Body of pancreas (tissue), 4 donors: ENCODE measurements at places on chromosomes 4 and X. TPM values are rescaled to one million over a fixed set of nuclear protein-coding genes. Genes with fewer than 3 reads are reported as not detected.

- no peaks in the 10 kb centered on the region for H3K27me3 ChIP-seq
- H3K4me3 ChIP-seq = no peak overlapping the region
- H3K27ac ChIP-seq = no peak overlapping the region
- H3K36me3 ChIP-seq = no peaks in the 10 kb centered on the region
- DNase-seq = peak; percentile 19
Measured at GRCh38 chr4:87527431-87528220, 1.6 kb downstream of the SPARCL1 start.

DNA sequence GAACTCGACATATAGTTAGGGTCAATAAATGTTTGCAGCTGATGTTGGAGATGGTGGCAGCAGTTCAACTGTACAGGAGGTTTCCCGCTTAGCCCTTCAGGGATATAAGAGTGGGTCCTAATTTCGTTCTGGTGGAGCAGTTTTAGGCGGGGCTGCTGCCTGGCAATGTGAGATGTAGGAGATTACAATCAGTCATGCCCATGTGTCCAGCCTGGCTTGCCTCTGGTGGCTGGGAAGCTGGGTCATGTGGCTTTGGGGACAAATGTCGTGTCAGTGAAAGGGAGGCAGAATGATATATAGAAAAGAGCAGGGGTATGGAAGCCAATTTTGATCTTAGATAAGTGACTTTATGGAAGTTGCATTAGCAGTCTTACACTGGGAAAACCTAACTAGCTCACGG is 129.4 kb downstream of the CLCN4 start:
- H3K4me3 ChIP-seq = no peak overlapping the region
- DNase-seq = no peak
- H3K4me1 ChIP-seq = no peaks in the 10 kb centered on the region
- no peak overlapping the region for H3K27ac ChIP-seq

- no peaks in the 10 kb centered on the region for H3K27me3 ChIP-seq
- no peak overlapping the region for H3K27ac ChIP-seq
- no peak overlapping the region for H3K4me3 ChIP-seq
Measured at GRCh38 chr4:129883996-129884395, 788.0 kb downstream of the C4orf33 start.

- H3K27me3 ChIP-seq = no peaks in the 10 kb centered on the region
- H3K4me1 ChIP-seq = no peaks in the 10 kb centered on the region
- H3K36me3 ChIP-seq = no peaks in the 10 kb centered on the region
Measured at GRCh38 chrX:109600237-109600651, 24.7 kb downstream of the KCNE5 start.

GRCh38 chr4:169260217-169260866 is 10.4 kb downstream of the SH3RF1 start:
- no peak overlapping the region for H3K27ac ChIP-seq
- H3K4me3 ChIP-seq = no peak overlapping the region
- no peak for DNase-seq
- no peaks in the 10 kb centered on the region for H3K27me3 ChIP-seq
- peaks cover 68% of the 10 kb centered on the region for H3K4me1 ChIP-seq

GRCh38 chr4:70718811-70719604 is 2.8 kb upstream of the RUFY3 start:
- peaks cover 20% of the 10 kb centered on the region for H3K4me1 ChIP-seq
- DNase-seq = no peak
- no peak overlapping the region for H3K4me3 ChIP-seq
- no peaks in the 10 kb centered on the region for H3K36me3 ChIP-seq
- no peaks in the 10 kb centered on the region for H3K27me3 ChIP-seq

DNA sequence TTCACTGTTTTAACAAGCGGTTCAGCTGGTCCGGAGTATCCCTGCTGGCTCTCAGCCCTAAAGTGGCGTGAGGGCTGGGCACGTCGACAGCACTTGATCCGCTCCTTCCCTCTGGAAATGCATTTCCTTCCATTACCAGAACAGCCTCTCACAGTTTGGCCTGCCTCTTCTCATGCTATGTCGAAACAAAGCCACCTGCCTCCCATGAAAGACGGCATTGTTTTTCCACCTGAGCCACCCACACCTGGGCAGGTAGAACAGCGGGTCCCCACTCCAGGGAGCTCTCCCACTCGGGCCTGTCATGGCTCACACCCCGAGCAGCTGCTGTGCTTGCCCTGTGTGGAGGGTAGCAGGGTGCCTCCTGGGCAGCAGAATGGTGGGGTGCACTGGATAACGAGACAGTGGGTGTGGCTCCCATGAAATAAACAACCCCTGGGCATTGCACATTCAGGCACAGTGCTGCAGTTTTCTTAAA is 86.2 kb downstream of the FHDC1 start:
- no peak overlapping the region for H3K4me3 ChIP-seq
- no peaks in the 10 kb centered on the region for H3K27me3 ChIP-seq
- H3K4me1 ChIP-seq = no peaks in the 10 kb centered on the region
- DNase-seq = peak; percentile 29
- no peaks in the 10 kb centered on the region for H3K36me3 ChIP-seq
- no peak overlapping the region for H3K27ac ChIP-seq

GRCh38 chr4:94889523-94889922 is 131.8 kb downstream of the BMPR1B start:
- no peak overlapping the region for H3K4me3 ChIP-seq
- no peaks in the 10 kb centered on the region for H3K36me3 ChIP-seq
- H3K4me1 ChIP-seq = no peaks in the 10 kb centered on the region
- DNase-seq = no peak

The DSPP gene
- total RNA-seq = not detected

The DOK7 gene
- total RNA-seq = 6.3 TPM

The TRAM1L1 gene
- total RNA-seq = 4.9 TPM

The UGT2B10 gene
- total RNA-seq = not detected

The ARX gene
- not detected for total RNA-seq

The SPIN2A gene
- total RNA-seq = 0.99 TPM

The ASMT gene
- not detected for total RNA-seq

The TCEAL9 gene
- total RNA-seq = 22.3 TPM

The EVC gene
- total RNA-seq = 18.4 TPM
